ENCODE measurements at places on chromosomes 5 and 9.
A peak's percentile ranks its signal among the peaks of the same experiment; 100 is the strongest.

GRCh38 chr9:104094534-104095015 is 466 bp downstream of the SMC2 start:
- no peak for DNase-seq

DNA sequence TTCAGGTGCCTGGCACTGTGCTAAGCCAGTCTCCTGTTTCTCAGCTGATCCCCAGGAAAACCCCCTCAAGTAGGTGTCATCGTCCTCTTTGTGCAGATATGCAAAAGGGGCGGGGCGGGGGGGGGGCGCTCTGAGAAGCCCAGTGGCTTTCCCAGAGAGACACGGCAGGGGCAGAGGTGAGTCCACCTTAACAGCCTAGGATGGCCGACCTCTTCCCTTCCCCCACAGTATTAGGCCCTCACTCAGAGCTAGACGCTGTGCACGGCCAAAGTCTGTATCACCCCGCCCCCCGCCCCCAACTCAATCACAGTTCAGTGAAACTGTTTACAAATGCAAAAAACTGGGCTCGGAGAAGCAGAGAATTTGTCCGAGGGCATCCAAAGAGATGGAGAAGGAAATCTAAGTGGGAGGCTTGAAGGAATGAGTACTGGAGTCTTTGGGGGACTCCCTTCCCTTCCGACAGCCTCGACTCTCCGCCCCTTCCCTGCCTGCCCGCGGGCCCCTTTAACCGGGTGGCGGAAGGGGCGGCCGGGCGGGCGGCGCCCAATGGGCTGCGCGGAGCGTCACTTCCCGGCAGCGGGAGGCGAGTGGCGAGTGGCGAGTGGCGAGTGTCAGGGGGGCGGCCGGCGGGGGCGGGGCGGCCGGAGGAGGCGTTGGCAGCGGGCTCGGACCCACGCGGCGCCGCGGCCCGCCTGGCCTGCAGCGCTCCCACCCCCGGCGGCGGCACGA is at the start of gene ERGIC1:
TSS of gene ERGIC1 (plus strand) at position 566 of the 729 bp plus-strand sequence. CDS start at position 729, 163 bp downstream.
- peak; percentile 39 for DNase-seq

DNA sequence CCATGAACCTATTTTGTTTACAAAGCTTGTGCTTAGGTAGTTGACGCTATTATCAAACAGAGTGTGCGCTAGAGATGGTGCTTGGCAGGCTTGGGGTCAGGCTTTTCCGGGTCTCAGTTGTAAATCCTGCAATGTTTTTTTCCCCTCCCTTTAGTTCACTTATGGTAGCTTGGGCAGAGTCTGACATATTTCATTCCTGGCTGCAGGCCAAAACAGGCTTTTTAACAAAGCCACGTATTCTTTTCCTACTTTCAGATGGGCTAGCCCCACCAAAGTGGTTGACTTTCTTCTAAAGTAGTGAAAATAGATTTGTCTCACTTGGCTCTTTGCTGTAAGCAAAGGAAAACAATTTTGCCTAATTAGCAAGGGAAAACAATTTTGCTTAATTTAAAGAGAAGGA is 58.0 kb upstream of the FBN2 start:
- no peak for DNase-seq

GRCh38 chr5:66814146-66814991 is 218.2 kb downstream of the MAST4 start:
- no peak for DNase-seq

- no peak for DNase-seq
Measured at GRCh38 chr5:72032788-72033187, 74.5 kb upstream of the MAP1B start.

DNA sequence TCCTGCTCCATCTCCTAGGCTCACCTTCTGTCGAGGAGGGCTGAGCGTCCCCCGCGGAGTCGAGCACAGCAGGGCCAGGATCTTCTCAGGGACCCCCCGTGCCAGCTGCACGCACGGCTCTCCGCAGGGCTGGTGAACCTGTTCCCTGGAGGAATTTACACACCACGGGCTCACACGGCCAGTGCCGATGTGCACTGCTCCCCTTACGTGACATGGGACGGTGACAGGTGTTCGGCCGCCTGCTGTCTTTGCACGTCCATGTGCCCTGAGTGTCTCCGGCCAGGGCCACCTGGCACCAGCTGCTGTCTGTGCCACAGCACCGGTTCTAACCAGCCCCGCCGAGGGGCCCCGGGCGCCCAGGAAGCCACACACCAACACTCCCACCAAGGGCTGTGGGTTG is 8.7 kb upstream of the AGPAT2 start:
- DNase-seq, result no peak

- DNase-seq, result no peak
Measured at GRCh38 chr5:108579236-108579635, 168.5 kb upstream of the FER start.

GRCh38 chr9:89388084-89388867 is 70.0 kb downstream of the SECISBP2 start:
- no peak for DNase-seq

DNA sequence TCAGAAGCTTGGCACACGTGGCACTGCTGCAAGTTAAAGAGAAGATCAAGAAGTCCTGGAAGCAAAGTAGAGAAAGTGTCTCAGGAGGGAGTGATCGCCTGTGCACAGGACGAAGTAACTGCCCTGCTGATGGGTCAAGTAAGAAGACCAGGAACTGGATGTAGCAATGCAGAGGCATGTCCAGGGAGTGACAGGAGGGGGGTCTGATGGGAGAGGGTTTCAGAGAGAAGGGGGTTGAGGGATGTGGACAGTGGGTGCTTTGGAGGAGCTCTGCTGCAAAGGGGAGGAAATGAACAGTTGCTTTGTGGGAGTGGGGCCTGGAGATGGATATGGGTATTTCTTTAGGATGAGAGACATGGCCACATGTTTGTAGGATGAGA is 60.2 kb upstream of the PHYKPL start:
- no peak for DNase-seq

DNA sequence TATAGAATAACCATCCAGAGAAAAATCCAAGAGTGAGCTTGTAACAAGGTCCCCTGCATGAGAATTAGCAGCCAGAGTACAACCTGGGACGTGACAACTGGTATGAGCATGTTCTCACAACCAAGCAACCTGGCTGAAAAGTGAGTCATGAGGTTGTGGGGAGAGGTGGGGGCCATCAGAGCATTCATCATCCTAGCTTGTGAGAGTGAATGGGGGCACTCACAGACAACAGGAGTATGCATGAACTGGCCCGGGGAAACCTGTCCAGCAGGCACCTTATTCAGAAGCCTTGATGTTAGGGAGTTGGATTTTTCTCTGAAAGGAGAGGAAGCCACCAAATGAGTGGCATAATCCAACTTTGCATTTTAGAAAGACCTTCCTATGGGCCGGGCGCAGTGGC is 113.0 kb downstream of the FRMD3 start:
- DNase-seq, result no peak

- no peak for DNase-seq
Measured at GRCh38 chr9:127303830-127304229, 39.3 kb downstream of the GARNL3 start.

DNA sequence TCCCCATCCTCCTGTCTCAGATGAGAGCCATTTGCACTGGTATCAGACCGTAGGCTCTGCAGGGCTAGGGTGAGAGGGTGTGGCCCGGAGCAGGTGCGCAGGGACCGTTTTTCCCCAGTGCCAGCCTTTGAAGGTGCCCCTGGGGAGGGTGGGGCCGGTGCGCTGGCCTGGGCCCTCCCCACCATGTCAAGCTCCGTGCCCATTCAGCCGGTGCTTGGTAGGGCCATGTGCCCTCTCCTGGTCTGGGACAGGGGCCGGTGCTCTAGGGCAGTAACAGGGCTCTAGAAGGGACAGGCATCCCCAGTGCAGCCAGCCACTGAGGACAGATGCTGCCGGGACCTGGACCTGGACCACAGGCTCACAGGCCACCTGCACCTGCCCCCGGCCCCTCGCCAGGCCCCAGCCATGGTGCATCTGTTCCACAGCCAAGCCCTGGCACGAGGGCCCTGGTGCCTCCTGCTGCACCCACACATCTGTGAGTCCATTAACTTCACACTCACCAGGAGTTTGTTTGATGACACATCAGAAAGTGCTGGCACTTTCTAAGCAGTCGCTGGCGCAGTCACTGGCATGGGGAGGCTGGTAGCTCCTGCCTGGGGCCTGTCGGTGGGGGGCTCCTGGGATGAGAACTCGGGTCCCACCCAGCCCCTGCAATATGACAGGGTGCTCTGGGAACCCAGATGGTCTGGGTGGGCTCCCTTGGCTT is 5.0 kb upstream of the QRFP start:
- no peak for DNase-seq

- DNase-seq, result no peak
Measured at GRCh38 chr9:37953775-37954437, 50.0 kb upstream of the SLC25A51 start.

DNA sequence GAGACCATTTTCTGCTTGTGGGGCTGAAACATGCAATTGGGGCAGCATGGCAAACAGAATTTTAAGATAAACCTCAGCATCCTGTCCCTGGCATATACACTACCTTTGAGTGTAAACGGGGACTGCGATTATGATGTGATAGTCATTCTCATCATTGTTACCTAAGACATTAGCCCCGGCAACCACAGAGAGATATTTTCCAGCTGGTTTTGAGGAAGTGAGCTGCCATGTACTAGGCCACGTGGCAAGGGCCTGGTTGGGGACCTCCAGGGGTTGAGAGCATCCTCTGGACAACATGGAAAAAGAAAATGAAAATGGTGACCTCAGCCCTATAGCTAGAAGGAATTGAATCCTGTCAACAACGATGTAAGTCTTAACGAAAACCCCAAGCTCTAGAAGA is 623.6 kb upstream of the CDH18 start:
- DNase-seq, result no peak

DNA sequence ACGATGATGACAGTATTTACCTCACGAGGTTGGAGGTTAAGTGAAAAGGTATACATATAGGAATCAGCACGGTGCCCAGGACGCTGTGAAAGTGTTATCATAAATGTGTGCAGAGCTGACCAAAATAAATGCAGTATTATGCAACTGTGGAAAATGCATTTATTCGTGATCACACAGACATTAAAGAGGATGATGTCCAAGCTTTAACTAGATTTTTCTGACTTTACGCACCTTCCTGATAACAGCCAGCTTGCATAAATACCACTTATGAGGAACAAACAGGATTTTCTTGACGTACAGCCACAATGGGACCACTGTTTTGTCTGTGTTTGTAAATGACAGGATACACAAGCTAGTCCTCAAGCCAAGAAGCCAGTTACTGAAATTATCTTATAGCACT is 71.4 kb upstream of the ATP10B start:
- no peak for DNase-seq
